ENCODE measurements at places on chromosomes 2 and 18.

DNA sequence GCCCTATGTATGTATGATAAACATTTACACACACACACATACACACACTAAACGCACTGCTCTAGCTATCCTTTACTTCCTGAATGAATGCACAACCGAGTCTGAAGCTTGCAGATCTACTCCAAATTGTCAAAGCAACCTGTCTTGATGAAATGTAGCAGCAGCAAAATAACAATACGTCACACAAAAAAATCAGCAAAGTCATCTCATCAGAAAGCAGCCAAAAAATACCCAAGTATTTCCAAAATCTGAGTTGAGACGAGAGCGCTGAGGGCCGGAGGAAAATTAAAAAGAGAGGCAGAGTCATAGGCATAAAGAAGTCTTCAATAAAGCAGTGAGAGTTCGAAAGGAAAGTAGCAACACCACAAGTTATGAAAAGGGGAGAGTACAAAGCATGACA lies 67.7 kb downstream of the ZNF521 start:
- no peak for DNase-seq

DNA sequence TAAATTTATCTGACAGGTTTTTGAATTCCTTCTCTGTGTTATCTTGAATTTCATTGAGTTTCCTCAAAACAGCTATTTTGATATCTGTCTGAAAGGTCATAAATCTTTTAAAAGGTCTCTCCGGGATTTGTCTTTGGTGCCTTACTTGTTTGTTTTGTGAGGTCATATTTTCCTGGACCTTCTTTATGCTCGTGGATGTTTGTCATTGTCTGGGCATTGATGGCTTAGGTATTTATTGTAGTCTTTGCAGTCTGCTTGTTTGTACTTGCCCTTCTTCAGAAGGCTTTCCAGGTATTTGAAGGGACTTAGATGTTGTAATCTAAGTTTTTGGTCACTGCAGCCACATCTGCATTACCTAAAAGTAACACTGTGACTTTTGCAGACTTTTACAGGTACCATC lies 355.2 kb downstream of the PARD3B start:
- no peak for DNase-seq

DNA sequence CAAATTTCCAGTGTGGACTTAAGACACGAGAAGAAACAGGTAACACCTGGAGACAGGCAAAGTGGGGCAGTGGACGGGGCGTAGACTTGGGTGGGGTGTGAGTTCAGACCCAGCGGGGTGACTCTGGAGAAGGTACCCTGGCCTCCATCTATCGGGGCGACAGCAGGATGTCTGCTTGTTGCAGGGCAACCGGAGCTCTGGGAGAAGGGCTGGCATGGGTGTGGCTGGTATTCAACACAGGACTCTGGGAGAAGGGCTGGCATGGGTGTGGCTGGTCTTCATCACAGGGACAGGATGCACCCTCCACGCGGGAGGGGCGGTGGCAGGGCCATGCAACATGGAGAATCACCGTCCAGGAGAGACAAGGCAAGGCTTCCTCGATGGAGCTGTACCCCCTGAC lies 198.5 kb downstream of the HDAC4 start:
- DNase-seq = no peak

GRCh38 chr18:28457784-28458183 lies 280.9 kb upstream of the CDH2 start:
- no peak for DNase-seq

GRCh38 chr2:113390124-113390849 lies 47.2 kb upstream of the ZNG1B start:
- peak; percentile 67 for DNase-seq

- DNase-seq = no peak
Measured at GRCh38 chr2:147773479-147773878, 71.3 kb upstream of the ACVR2A start.

GRCh38 chr2:127721311-127721977 lies 20.1 kb downstream of the SFT2D3 start:
- no peak for DNase-seq

DNA sequence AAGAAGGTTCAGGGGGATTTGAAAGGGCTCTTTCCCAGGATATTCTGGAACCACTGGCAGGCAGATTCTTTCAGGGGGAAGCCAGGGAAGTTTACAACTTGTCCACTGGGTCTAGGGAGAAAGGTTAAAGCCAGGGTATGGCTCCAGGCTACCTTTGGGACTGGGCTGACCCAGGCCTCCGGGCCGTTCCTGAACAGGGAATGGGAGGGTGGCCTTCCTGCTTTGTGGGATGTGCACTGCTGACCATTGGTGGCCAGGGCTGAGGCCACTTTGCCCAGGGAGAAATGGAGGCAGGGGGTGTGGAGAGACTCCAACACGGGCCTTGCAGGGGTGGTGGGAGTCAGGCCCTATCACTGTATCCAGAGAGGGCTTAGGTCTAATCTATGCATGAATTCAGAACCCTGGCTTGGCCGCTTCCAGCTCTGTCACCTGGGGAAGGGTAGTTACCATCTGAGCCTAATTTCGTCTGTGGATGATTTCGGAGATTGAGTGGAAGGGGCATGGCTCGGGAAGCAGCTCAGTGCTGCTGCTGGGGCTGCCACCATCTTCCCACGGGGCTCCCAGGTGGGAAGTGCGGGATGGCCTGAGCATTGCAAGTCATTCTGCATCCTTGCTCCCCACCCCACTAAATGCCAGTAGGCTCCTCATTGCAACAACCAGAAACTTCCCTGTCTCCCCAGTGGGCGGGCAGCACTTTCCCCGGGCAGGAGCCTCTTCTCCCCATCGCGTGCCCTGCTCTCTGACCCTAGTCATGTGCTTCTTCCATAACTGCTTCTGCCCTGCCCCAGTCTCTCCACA lies 57.1 kb upstream of the OTOF start:
- no peak for DNase-seq

DNA sequence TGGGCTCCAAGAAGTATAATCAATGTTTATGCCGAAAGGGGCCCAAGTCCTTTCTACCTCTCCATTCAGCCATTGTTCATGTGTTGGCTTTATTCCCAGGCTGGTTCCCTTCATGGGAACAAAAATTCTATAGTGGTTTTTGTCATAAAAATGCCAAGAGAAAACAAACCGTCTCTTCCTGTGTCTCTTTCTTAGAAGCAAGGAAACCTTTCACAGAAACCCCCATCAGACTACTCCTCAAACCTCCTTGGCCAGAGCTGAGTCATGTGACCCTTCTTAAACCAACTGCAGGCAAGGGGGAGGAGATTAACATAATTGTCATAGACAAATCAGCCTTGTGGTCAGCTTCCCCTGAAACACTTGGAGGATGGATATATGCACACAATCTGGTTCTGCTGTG lies 75.1 kb upstream of the TANK start:
- no peak for DNase-seq

DNA sequence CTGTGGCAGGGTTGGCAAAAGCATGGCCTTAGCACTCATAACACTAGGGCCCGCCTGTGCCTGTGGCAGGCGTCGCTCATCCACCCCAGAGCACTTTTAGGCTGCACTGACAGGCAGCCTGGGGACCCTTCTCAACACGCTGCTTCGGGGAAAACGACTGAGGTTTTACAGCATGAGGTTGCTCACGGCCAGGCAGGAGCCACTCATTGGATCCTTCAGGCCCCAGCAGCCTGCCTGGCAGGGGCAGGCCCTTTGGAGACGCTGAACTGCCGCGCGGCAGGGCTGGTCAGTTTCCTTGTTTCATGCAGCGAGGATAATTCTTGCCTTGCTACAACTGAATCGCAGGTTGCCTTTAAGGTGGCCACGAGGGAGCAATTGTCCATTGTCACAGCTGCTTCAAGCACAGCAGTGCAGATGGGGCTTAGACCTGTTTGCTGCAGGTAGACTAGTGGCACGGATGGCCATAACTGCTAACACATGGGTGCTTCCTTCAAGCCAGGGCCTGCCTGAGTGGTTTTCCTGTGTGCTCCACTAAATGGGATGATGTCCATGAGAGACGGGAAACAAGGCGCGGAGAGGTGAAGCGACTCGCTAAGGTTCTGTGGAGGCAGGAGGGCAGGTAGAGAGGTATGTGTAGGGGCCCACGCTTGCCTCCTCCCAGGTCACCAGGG lies 49.9 kb upstream of the HS6ST1 start:
- no peak for DNase-seq

DNA sequence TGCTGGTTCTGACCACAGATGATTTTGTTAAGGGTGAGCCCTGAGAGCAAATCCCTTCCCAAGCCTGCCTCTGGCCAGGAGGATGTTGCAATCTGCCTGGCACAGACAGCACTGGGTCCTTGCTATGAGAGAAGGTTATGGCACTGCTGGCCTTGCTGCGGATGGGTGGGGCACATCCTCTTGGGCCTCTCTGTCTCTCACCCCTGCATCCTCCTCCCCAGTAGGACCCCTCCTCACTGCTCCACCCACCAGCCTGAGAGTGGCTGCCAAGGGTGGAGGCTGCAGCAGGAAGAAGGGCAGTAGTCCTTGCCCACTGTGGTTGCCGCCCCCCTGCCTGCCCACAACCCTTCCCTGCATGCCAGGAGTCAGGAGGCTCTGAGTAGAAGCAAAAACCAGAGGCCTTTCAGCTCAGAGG lies 180.9 kb downstream of the ZBTB7C start:
- no peak for DNase-seq

DNA sequence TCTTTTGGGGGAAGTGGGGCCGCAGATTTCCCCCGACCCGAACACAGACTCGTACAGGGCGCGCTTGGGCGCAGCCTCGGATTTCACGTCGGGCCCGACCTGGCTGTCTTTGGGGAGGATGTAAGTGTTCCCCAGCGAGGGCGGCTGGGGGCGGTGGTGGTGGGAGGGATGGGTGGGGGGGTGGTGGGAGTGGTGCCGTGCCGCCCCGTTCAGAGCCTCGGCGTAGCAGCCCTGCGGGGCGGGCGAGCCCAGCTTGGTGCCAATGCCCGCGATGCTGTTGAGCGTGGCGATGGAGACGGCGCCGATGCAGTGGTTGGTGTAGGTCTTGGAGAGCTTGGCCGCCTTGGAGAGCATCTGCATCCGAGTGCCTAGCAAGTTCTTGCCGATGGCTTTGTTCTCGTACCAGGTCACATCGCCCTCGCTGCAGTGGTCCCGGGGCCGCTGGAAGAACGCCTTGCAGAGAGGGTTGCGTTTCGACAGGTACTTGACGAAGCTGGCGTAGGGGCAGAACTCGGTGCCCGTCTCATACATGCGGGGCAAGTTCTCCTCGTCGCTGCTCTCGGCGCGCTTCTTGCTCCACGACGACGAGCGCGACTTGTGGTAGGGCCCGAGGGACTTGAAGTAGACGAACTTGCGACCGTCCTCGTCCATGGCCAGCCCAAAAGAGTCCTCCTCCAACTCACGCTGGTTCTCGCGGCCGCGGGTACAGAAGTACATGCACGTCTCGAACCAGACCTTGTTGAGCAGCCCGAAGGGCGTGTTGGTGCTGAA lies 1.3 kb downstream of the KCTD1 start:
- DNase-seq = no peak

- no peak for DNase-seq
Measured at GRCh38 chr18:79941473-79942119, 9.9 kb downstream of the SLC66A2 start.

DNA sequence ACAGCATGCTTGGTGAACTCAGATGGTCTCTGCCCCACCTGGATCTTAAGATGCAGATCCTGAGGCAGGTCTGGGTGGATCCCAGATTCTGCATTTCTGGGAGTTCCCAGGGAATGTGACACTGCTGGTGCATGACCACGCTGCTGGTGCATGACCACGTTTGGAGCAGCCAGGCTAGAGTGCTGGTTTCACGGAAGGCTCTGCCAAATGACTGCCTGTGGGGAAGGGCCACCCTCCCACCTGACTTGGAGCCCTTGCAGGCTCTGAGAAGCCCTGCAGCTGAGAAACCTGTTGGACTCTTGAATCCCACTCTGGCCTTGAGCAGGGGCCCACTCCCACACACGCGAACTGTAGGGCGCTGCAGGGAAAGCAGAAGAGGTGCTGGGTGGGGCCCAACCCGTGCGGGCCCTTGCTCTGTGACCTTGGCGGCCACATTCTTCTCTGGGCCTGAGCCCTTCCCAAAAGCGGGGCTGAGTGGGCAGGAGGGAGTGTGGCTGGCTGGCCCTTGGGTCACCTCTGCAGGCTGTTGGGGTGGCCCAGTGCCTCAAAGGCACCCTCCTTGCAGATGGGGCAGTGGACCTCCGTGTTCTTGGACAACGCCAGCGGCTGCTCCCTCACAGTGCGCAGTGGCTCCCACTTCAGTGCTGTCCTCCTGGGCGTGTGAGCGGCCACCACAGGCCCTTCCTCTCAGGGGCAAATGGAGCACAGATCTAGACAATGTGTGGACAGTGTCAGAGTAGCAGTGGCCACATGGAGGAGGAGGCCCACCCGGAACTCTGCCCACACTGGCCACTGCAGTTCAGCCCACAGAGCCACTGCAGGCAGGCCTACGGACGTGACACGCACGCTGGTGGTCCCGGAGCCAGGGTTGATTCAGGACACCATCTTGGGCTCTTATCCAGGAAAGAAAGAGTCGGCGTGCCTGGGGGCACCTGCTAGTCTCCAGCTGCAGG lies 7.9 kb downstream of the ERFE start:
- no peak for DNase-seq

- DNase-seq = peak; percentile 53
Measured at GRCh38 chr2:84904717-84905174, 710 bp upstream of the TMSB10 start.

DNA sequence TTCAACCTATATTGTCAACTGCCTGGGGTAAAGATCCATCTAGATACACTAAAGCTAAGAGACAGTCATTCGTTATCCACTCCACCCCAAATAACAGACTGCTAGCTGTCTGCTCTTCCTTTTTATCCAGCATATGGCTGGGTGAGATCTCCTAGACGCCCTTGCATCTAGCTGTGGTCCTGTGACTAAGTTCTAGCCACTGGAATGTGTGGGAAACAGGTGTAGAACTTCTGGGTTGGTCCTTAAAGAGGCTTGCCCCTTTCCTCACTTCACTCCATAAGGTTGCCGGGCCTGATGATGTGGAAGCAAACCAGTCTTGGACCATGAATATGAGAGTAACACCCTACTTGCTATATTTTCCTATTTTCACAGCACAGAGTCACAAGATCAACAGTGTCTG lies 3.2 kb downstream of the COA5 start:
- no peak for DNase-seq

DNA sequence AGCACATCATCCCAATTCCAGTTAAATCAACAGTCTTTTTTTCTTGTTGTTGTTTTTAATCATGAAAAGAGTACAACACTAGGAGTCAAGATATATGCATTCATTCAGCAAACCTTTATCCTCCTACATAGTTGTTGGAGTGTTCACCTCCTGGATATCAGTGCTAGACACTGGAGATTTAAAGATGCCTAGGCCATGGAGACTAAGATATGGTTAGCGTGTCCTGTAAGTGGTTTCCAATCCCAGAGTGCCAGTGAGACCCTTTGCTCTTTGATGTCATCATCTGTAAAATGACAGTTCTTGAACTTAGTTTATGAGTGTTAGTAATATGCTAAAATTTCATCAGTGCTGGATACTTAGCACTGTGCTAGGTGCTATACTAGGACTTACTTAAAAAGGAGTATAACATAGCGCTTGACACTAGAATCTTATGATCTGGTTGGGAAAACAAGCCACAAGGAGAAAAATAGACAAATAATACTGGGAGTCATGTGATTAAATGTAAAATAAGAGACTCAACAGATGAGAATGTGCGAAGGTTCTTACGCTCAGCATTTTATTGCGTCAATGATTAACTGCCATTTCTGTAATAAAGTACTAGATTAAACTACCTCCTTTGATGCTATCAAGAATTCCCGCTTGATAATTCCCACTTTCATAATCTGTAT lies 31.5 kb downstream of the BABAM2 start:
- no peak for DNase-seq
